ENCODE measurements at places on chromosomes 11 and 22.
A peak's percentile ranks its signal among the peaks of the same experiment; 100 is the strongest.

- DNase-seq: no peak
These were observed 83.2 kb upstream of the EED start for GRCh38 chr11:86161336-86161735.

DNA sequence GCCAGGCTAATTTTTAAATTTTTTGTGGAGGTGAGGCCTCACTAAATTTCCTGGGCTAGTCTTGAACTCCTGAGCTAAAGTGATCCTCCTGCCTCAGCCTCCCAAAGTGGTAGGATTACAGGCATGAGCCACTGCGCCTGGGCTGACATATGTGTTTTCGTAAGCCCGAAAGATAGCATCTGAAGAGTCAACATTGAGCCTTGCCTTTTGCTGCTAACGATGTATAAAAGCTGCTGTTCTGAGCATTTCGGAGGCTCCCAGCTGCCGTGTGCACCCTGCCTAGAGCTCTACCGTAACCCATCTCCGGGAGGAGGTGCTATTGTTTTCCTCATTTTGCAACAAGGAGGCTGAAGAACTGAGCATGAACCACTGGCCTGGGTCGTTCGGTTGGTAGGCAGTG is 18.1 kb upstream of the PPP6R3 start:
- DNase-seq: no peak

DNA sequence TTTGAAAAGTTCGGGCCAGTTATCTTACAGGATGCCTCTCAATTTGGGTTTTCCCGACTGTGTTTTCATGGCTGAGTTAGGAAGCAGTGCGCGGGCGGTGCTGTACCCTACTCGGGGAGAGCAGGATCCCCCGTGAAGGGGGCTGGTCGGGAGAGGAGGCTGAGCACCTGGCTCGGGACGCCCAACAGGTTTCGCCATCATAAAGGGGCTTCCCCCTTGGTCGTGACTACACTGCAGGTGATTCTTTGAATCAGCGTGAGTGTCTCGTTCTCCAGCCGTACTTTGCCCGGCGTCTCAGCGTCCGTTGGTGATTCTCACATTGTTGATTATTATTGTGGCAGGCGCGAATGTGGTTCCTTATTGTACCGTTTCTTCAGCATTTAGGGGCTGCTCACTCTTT is 46.6 kb downstream of the ST14 start:
- DNase-seq: no peak

DNA sequence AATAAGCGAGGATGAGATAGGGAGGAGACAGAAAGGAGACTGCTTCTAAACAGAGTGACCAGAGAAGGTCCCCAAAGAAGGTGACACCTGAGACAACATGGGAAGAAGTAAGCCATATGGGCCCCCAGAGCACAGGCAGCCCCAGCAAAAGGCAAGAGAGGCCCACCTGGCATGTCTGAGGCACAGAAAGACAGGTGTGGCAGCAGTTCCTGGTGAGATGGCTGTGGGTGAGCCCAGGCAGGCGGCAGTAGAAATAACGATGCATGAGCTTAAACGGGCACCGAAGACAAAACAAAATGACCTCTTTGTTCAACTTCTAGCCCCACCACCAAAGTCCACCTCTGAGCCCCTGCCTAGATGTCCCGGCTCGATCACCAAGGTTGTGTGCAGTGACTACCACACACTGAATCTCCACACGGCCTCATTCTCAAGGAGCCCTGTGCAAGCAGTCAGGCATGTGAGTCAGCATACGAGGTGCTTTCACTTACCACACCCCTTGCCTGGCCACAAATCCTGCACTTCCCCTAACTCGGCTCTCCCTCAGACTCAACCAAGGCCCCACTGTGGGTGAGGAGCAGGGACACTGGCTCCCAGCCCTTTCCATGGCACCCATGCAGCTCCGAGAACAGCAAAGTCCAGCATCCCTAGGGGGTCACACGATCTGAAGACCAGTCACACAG is 77.6 kb downstream of the PACSIN2 start:
- peak; percentile 86 for DNase-seq

DNA sequence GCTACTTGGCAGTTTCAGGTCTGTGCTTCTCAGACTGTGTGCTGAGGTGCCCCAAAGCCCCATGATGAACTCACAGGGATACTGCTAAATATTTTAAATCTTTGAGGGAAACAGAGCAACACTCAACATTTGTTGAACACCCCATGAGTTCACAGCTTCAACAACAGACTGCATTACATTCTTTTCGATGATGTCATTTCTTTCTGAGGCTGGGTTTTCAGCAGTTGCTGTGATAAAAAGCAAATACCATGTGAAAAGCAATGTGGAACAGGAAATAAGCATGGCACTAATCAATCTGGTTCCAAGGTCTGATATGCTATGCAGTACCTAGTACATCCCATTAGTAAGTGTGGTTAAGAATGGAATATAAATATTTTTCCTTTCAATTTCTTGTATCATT is 82.7 kb downstream of the RPL27A start:
- no peak for DNase-seq

DNA sequence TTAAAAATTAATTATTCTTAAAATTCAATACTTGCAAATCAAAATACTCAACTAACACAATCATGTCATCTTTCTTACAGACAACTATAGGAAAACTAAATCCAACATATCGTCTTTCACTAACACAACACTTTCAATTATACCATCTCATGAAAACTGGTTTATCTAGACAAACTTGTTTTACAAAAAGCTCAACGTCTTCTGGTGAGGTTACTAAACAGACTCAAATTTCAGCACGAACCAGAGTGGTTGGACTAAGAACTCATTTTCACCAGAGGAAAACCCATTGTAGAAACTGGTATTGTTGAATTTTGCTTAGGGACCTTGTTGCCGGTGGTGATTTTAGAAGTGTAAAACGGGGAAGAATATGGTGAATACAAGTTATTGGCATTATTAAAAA is 52.2 kb downstream of the NUP98 start:
- DNase-seq: no peak

GRCh38 chr11:112630496-112630895 is 330.7 kb upstream of the NCAM1 start:
- no peak for DNase-seq

- DNase-seq: no peak
These were observed 128.3 kb downstream of the TEAD1 start for GRCh38 chr11:12802418-12803085.

DNA sequence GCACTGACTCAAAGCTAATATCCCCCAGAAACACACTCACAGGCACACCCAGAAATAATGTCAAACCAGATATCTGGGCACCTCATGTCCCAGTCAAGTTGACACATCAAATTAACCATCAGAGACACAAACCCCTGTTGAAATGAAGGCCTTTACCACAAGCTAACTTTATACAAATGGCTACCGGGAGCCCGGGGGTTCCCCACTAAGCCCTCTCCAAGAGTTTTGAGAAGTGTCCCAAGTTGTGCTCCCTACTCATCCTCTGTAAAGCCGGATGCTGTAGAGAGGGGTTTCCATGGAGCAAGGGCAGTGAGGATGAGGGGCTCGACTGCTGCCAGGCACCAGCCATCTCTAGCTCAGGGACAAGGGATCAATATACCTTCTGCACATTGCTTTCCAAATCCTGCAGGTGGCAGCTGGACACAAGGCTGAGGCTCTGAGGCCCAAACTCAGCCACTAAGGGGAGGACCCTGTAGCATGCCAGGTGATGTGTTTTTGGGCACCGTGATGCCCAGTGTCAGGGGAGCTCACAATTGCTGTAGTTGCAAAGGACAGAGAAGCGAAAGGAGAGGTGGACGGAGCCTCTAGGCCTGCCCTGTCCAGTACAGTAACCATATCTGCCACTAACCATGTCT is 145.7 kb downstream of the TTC17 start:
- peak; percentile 23 for DNase-seq

DNA sequence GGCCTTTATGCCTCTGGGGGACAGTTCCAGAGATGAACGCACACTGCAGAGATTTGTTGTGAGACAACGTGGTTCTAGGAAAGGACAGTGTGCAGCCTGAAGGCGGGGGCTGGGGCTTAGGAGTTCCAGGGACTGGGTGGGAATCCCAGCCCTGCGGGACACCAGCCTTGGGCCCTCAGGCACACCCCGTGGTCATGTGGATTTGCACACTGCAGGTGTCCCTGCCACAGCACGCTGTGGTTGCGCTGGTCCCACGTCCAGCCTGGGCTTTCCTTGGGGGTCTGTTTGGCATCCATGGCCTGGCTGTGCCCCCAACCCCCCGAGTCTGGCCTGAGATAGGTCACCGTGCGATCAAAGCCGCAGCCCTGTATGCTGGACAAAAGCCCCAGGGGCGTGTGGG is 7.3 kb downstream of the SHISAL1 start:
- DNase-seq: no peak

DNA sequence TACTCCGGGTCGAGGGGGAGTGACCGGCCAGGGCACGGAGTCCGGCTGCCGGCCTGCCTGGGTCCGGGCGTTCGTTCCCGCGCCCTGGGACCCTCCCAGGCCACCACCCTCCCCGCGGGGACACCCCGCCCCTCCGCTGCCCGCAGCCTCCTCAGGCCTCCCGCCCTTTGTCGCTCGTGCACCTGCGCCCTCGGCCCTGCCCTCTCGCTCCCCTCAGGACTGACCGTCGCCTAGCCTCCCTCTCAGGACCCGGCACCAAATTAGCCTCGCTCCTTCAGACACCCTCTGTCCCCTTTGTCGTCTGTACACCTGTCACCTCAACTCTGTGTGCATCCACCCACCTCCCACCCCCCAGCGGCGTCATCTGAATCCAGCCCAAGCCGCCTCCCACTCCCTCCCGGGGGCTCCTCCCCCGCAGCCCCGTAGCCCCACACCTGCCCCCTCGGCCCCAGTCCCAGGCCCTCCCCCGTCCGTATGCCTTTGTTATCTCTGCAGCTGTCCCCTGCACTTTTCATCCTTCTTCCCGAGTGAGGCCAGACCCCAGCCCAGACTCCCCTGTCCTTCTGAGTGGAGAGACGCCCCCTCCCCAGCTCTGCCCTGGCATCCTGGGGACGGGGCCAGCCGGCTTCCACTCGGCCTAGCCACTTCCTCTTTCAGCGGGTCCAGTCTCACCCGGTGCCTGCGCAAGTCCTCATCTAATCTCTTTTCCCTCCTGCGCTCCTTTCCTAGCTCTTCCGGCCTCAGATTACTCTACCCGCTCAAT is 643 bp downstream of the TIGD3 start:
- DNase-seq: peak; percentile 82

DNA sequence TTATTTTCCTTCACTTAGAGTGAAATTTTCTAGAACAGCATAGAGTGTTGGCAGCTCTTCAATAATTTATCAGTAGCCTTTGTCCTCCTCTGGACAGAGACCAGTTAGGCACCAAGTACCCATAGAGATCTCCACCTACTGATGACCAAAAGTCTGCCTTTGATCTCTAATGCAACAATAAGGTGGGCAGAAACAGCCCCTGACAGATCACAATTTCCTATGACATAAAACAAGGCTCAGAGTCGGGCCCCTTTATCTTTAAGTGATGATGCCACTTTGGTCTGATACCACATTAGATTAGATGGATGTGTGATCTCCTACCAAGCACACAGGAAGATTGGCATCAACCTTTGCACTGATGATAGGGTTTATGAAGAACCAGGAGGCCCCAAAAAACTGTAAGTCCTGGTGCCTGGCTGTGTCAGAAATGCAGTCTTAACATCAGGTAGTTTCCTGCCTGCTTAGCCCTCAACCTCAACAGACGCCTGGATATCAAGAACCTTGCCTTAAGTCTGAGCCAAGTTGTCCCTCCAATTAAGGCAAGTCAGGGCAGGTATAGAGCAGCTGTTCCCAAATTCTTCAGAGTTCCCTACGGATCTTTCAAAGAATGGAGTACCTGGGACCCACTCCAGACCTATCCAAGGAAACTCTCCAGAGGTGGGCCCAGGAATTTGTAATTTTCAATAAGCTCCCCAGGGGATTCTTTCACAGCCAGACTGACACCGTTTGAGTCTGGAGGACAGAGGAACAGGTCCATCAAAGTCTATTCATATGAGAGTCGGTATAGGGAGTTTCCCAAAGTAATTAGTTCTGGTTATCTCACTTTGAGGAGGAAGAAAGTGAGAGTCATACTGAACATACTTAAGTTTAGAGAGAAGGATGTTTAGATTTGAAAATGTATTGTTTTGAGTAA is 30.6 kb upstream of the TMPRSS4 start:
- no peak for DNase-seq

GRCh38 chr11:67344264-67344663 is 9.1 kb downstream of the POLD4 start:
- DNase-seq: no peak

- no peak for DNase-seq
These were observed 18.5 kb upstream of the SPTBN2 start for GRCh38 chr11:66747480-66747879.

DNA sequence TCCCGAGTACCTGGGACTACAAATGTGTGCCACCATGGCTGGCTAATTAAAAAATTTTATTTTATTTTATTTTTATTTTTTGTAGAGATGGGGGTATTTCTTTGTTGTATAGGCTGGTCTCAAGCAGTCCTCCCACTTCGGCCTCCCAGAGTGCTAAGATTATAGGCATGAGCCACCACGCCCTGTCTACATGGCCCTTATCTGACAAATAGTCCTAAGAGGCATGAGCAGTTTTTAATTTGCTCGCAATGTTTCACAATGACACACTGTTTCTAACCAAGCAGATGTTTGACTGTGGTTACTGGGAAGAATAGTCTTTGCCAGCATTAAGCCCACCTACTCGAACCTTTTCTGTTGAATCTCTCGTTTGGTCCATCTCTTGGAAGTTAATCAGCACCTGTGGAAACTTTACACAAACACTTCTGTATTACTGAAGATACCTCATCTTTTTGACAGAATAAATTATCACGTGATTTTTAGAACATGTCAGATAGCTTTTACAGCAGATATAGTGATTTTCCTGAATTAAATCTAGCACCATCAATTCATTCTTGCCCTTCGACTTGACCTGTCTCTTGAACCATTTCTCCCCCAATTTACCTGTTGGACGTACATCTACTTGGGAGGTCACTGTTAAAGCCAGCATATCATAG is 71.4 kb downstream of the MTMR3 start:
- DNase-seq: peak; percentile 5

- DNase-seq: peak; percentile 60
These were observed 340.7 kb downstream of the LARGE1 start for GRCh38 chr22:33579448-33580093.

GRCh38 chr11:123011510-123011909 is 29.9 kb upstream of the BSX start:
- no peak for DNase-seq

- DNase-seq: peak; percentile 91
These were observed 10.9 kb upstream of the APOBEC3C start for GRCh38 chr22:39003165-39003638.

DNA sequence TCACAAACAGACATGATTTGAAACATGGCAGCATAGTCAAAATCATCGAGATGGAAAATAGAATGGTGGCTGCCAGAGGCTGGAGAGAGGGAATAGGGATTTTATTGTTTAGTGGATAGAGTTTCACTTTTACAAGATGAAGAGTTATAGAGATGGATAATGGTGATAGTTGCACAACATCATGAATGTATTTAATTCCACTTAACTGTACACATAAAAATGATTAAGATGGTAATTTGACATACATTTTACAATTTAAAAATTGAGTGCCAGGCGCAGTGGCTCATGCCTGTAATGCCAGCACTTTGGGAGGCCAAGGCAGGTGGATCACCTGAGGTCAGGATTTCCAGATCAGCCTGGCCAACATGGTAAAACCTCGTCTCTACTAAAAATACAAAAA is 21.2 kb downstream of the TTC28 start:
- no peak for DNase-seq

GRCh38 chr11:20154381-20154780 is 5.9 kb downstream of the DBX1 start:
- DNase-seq: no peak

- DNase-seq: no peak
These were observed 5.9 kb upstream of the GRAMD4 start for GRCh38 chr22:46614025-46614931.

- DNase-seq: no peak
These were observed 163.3 kb upstream of the RASSF10 start for GRCh38 chr11:12845739-12846358.

GRCh38 chr11:118527109-118527508 is at the start of gene TTC36:
Gene TTC36 (plus strand): TSS chr11:118527474. CDS start chr11:118527495, 21 bp downstream.
- DNase-seq: no peak

Measured in NB4 (cell line).